WTC11 (cell line): ENCODE measurements at places on chromosomes 11 and 22. TPM values are rescaled to one million over a fixed set of nuclear protein-coding genes. Genes with fewer than 3 reads are reported as not detected.
A peak's percentile ranks its signal among the peaks of the same experiment; 100 is the strongest.

Gene CHRNA10
- 0.46 to 1.7 TPM (median 0.73 TPM) in 3 replicates for total RNA-seq

Gene MN1
- 16.3 to 21.3 TPM (median 16.7 TPM) in 3 replicates for total RNA-seq

Gene ESAM
- total RNA-seq = 0.44 to 0.64 TPM (median 0.48 TPM) in 3 replicates

Gene NUP98
- total RNA-seq = 81.3 to 91.4 TPM (median 81.4 TPM) in 3 replicates

DNA sequence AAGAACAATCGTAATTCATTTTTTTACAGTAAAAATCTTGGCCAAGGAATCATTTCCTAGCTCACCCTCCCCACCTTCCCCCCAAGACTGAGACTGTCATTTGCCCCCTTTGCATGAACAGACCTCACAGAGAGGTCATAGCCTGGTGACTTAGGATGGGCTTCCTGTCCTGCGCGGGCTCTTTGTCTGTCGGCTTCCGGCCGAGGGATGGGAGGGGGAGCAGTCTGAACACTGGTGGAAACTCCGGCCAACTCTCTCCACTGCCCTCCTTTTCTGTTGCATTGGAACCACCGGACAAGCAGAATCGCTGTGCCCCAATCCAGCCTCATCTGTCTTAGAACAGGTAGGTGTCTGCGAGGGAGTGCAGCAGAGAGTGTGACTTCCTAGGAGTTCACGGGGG is 41.7 kb downstream of the TEAD1 start:
- peaks cover 72% of the 10 kb centered on the region for H3K4me1 ChIP-seq
- no peaks in the 10 kb centered on the region for H3K27me3 ChIP-seq
- H3K4me3 ChIP-seq = no peak overlapping the region
- H3K27ac ChIP-seq = no peak overlapping the region
- no peak for DNase-seq
- H3K36me3 ChIP-seq = no peaks in the 10 kb centered on the region

- no peak overlapping the region for H3K4me3 ChIP-seq
- no peak for DNase-seq
- H3K4me1 ChIP-seq = peaks cover 16% of the 10 kb centered on the region
- no peaks in the 10 kb centered on the region for H3K36me3 ChIP-seq
Measured at GRCh38 chr11:41313226-41313625, 146.2 kb downstream of the LRRC4C start.

DNA sequence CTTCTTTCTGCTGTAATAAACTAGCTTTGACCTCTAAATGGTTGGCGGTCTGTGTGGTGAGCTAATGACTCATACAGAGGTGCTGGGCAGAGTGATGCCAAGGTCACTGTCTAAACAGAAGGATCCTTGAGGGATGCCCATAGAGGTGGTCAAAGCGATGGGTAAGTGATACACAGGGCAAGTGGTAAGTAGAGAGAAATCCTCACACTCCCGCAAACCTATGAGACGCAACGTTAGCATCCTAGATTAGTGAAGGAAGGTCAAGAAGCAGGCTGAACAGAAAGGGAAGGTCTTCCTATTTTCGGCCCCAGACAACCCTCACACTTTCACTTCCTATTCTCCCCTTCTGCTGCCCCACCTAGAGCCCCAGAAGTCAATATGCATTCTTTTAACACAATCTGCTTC is 65.6 kb upstream of the SESN3 start:
- no peaks in the 10 kb centered on the region for H3K27me3 ChIP-seq
- DNase-seq = no peak
- no peak overlapping the region for H3K27ac ChIP-seq
- H3K4me3 ChIP-seq = no peak overlapping the region

DNA sequence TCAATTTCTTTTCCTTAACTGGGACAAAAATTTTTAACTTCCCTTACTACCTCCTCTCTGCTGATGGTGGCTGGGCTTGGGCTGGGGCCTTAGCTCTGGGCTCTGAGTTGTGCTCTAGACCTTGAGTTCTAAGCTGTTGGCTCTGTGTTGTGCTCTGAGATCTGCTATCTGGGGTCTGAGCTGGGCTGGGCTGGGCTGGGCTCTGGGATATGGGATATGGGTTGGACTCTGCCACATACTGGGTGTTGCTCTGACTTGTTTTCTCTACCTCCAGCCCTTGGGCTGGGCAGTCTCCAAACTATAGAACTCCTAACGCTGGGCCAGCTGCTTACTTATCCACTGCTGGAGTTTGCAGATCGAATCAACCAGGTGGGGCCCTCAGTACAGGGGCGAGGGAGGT is 41.9 kb downstream of the DNHD1 start:
- no peaks in the 10 kb centered on the region for H3K27me3 ChIP-seq
- no peaks in the 10 kb centered on the region for H3K36me3 ChIP-seq
- H3K27ac ChIP-seq = no peak overlapping the region
- H3K4me1 ChIP-seq = peaks cover 10% of the 10 kb centered on the region

DNA sequence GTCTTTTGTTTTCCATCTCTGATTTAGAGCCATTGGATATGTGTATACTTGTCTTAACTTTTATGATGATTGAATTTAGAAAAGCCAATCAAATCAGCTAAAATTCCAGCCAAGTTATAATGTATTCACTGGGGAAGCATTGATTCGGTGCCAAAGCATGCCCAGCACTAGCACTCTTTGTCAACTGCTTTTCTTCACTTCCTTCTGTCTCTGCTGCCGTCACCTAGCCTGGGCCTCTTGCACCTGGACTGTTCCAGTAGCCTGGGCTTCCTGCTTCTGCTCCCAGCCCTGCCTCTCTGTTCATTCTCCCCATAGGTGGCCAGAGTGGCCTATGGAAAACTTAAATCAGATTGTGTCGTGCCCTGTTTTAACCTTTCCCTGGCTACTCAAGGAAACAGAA is 80.7 kb downstream of the NAV2 start:
- H3K27ac ChIP-seq = no peak overlapping the region
- H3K27me3 ChIP-seq = no peaks in the 10 kb centered on the region; the same call in 1 of the 2 replicates
- no peak overlapping the region for H3K4me3 ChIP-seq

GRCh38 chr11:28736256-28736655 is 628.1 kb downstream of the METTL15 start:
- peaks cover 44% of the 10 kb centered on the region for H3K4me1 ChIP-seq
- H3K27me3 ChIP-seq = peaks cover 9% of the 10 kb centered on the region; the same call in 1 of the 2 replicates
- no peak for DNase-seq
- H3K4me3 ChIP-seq = no peak overlapping the region
- no peak overlapping the region for H3K27ac ChIP-seq

- DNase-seq = no peak
- H3K27ac ChIP-seq = no peak overlapping the region
- H3K27me3 ChIP-seq = no peaks in the 10 kb centered on the region; the same call in 1 of the 2 replicates
- H3K36me3 ChIP-seq = no peaks in the 10 kb centered on the region
- no peak overlapping the region for H3K4me3 ChIP-seq
Measured at GRCh38 chr11:72263361-72263760, 19.4 kb upstream of the PHOX2A start.

- no peak for DNase-seq
- H3K27me3 ChIP-seq = no peaks in the 10 kb centered on the region
- H3K4me1 ChIP-seq = no peaks in the 10 kb centered on the region
- no peak overlapping the region for H3K4me3 ChIP-seq
- H3K36me3 ChIP-seq = peaks cover 7% of the 10 kb centered on the region; the same call in 1 of the 2 replicates
Measured at GRCh38 chr11:17230867-17231851, 23.4 kb upstream of the PIK3C2A start.

GRCh38 chr11:111298413-111299100 is at the start of gene POU2AF3:
Gene POU2AF3 (plus strand): TSS chr11:111298546. CDS start chr11:111298582, 36 bp downstream.
- no peaks in the 10 kb centered on the region for H3K36me3 ChIP-seq
- H3K27me3 ChIP-seq = peaks cover 26% of the 10 kb centered on the region
- DNase-seq = peak; percentile 23
- no peak within 1 kb of the TSS for H3K27ac ChIP-seq
- H3K4me3 ChIP-seq = peak within 1 kb of the TSS; percentile 76

DNA sequence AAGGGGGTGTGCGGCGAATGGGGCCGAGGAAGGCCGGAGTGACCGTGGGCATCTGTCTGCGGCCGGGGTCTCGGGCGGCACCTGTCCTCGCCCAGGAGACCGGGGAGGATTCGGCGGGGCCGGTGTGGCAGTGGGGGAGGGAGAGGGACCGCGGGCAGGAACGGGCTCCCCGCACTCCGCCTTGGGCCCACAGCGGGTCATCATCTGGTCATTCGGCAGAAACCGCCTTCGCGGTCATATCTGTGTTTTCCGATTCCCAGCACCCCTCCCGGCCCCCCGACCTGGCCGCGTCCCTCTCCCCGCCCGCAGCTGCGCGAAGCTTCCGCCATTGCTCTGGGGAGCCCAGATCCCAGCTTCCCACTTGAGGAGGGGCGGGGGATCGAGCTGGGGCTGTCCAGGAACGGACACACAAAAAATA is 824 bp upstream of the CBX6 start:
- peak overlapping the region; percentile 96 for H3K27ac ChIP-seq
- H3K4me3 ChIP-seq = peak overlapping the region; percentile 93
- H3K36me3 ChIP-seq = peaks cover 13% of the 10 kb centered on the region
- H3K4me1 ChIP-seq = peaks cover 46% of the 10 kb centered on the region
- peak; percentile 66 for DNase-seq

DNA sequence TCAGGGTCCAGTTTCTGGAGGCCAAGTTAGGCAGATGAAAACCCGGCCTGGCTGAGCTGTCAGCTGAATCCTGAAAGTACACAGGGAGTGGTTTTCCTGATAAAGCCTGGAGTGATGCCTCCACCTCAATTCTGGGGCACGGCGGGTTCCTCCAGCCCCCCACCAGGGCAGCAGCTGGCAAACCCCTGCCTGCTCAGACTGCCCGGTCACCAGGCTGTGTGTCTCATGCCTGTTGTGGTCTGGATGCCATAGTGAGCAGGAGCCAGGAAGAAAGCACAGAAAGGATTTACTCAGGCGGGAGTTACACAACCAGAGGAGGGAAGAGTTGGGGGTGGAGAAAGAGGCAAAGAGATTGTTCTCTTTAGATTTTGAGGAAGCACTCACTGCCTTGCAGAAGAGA is 119.9 kb upstream of the RASSF10 start:
- peaks cover 26% of the 10 kb centered on the region for H3K4me1 ChIP-seq
- H3K36me3 ChIP-seq = peaks cover 27% of the 10 kb centered on the region
- no peak for DNase-seq
- H3K27ac ChIP-seq = peak overlapping the region; percentile 69; the same call in 1 of the 2 replicates
- H3K4me3 ChIP-seq = no peak overlapping the region
- no peaks in the 10 kb centered on the region for H3K27me3 ChIP-seq

DNA sequence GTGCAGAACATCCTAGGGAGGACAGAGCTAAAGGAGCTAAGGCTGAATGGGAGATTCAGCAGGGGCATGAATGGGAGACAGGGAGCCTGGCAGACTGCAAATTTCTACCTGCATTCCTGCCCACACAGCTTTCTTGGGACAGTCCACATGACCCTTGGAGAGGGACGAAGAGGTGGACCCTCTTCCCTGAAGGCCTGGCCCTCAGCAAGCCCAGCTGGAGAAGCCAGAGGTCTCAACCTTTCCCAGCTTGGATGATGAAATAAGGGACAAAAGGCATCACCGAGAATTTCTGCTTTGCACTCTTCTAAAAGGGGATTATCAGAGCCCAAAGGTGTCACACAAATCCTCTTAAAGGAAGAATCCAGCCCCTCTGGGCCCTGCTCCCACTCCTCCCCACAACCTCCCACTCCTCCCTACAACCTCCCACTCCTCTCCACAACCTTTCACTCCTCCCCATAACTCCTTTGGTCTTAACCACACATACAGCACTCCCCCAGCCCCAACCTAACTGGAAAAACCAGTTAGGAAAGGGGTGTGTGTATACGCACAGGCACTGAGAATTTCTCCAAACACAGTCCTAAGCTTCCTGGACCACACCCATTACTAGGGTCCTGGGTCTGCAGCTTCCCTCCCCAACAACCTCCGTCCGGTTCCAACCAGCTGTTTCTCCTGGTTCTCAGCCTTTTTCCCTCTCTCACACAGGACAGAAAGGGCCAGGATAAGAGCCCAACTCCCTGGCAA is 38.4 kb downstream of the RPL27A start:
- no peak overlapping the region for H3K4me3 ChIP-seq
- H3K27ac ChIP-seq = peak overlapping the region; percentile 78; the same call in 1 of the 2 replicates

DNA sequence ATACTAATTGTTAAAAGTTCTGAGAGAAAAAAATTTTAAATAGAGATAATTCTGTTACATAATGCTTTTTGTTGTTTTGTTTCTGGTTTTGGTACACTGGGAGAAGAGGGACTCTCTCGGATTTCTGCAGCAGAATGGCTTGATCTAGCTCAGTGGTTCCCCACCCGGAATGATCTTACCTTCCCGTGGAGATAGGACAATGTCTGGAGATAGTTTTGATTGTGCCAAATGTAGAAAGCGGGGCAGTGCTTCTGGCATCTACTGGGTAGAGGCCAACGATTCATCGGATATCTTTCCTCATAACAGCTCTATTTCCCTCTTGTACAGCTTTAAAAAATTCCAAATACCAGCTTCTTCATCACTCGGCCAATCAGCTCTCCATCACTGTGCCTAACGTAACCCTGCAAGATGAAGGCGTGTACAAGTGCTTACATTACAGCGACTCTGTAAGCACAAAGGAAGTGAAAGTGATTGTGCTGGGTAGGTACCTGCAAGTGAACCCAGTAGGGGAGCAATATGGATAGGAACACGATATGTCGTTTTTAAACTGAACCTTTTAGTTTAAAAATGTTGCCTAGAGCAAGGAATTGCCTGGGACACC is 13.2 kb downstream of the CRTAM start:
- no peak for DNase-seq
- H3K4me3 ChIP-seq = no peak overlapping the region
- H3K27me3 ChIP-seq = no peaks in the 10 kb centered on the region
- H3K27ac ChIP-seq = no peak overlapping the region
- peaks cover 34% of the 10 kb centered on the region for H3K4me1 ChIP-seq
